ENCODE measurements at places on chromosomes 6 and 20.
A peak's percentile ranks its signal among the peaks of the same experiment; 100 is the strongest.

DNA sequence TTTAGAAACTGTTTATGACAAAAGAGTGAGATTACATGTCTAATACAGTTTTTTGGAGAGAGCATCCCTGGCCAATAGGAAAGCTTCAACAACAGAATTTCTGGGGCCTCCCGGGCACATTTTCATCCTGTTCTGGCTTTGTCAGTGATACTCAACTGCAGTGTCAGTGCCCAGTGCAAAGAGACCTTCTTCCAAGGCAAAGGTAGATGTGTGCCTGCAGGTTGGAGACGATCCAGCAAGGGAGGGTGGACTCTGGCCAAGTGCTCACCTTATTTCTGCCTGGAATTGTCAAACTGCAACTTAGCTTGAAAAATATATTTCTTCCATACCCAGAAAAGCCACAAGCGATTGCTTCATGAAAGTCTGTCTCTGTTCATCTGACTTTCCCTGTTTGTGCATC is 211.6 kb upstream of the SNX9 start:
- no peak for DNase-seq

DNA sequence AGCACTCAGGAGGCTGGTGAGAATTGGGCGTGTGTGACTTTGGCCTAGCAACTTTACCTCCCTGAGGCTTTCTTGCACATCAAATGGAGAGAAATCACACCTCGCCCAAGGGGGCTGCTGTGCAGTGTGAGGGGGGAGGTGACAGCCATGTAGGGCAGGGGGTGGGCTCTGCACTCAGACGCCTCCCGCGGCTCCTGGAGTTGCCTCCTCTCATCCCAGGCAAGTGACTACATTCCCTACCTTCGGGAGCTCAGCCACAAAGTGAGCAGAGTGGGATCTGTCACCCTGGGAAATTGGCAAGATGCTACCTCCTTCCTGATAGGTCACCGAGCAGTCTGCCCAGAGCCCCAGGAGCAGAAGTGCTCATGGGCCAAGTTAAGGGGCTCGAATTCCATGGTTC is 56.0 kb downstream of the GCNT2 start:
- DNase-seq = no peak

DNA sequence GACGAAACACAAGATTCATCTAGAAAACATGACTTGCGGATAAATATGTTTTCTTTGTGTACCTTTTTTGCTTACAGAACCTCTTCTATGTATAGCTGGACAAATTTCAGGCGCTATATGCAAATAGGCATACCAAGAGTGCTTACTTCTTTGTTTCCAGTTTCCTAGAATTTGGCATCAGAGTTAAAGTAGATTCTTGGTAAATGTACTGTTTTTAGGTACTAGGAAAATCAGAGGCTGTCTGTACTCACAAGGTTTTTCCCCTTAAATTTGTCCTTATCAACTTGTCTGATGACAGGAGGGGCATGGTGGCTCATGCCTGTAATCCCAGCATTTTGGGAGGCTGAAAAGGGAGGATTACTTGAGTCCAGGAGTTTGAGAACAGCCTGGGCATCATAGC is 124.9 kb upstream of the TMEM170B start:
- no peak for DNase-seq

GRCh38 chr20:16415071-16416053 is 157.9 kb downstream of the KIF16B start:
- peak; percentile 10 for DNase-seq

- DNase-seq = no peak
These were observed 71.6 kb upstream of the FBXL4 start for GRCh38 chr6:99019381-99019780.

GRCh38 chr6:121653624-121654008 is 218.2 kb downstream of the GJA1 start:
- no peak for DNase-seq

DNA sequence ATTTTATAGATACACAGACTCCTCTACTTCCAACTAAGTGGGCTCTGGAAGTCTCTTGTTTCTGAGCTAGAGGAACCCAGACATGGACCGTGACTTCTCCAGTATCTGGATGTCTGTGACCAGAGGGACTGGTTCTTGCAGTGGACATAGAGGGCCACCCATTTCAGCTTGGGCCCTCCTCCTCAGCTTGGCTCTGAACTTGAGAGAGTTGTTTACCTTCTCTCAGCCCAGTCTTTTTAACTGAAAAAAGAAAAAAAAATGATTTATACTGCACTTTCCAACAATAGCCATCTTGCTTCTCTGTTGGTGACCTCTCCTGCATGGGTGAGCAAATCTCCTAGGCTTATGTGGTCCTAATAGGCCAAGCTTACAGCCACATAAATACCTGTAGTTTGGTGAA is 60.3 kb upstream of the TMEM181 start:
- DNase-seq = no peak

- DNase-seq = peak; percentile 92
These were observed 329.1 kb downstream of the LAMA2 start for GRCh38 chr6:129212081-129212480.

DNA sequence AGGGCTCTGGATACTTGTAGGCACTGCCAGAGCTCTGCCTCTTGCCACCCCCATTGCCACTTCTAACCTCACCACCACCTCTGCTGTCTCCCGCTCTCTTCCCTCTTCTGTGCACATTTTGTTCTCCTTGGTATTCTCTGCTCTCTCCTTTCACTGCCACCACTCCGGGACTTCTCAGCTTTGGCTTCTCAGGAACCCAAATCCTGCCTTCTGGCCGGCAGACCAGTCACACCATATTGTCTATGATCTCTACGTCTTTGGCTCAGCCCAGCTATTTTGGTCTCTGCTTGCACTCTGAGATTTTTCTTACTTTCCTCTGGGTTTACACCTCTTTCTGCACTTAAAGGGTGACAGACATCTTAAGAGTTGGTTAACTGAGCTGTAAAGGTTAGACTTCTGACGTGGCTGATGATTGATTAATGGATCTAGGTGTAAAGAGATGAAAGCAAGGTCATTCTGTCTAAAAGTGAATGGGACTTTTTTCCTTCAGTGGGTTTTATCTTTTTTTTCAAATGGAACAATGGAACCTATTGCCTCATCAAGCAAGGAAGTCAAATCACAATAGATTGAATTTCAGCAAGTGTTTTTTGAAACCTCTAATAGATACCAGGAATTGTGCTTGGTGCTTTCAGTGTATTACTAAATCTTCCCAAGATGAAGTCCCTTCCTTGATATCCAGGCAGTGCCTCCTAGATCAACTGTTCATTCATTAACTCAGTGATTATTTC is 13.8 kb downstream of the MMP24 start:
- DNase-seq = no peak

DNA sequence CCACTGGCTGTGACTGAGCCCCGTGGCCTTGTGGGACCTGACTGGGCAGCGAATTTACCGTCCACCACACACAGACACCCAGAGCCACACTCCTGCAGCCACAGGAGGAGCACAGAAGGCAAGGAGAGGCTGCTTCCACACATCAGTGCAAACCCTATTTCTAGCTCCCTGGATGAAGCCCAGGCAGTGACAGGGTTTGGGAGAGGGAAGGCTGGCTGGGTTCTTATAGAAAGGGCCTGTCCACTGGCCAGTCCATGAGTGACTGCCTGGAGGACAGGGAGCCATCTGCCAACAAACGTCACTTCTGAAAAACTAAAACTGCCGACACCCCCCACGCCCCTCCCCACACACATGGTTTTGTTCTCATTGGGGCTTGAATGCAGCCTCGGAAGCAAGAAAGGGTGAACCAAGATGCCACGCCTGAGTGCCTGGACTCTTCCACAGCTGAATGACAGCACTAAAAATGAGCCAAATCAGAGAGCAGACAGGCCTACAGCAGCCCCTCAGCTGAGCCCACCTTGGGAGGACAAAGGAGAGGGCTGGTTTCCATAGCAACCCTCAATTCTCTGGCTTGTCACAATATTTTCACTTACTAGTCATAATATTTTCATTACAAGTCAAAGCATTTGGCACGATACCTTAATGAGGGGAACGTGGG is 38.4 kb downstream of the RRBP1 start:
- DNase-seq = no peak

GRCh38 chr6:143529095-143529494 is 17.6 kb upstream of the FUCA2 start:
- no peak for DNase-seq

- DNase-seq = no peak
These were observed 255.3 kb upstream of the POU3F2 start for GRCh38 chr6:98579079-98579478.

DNA sequence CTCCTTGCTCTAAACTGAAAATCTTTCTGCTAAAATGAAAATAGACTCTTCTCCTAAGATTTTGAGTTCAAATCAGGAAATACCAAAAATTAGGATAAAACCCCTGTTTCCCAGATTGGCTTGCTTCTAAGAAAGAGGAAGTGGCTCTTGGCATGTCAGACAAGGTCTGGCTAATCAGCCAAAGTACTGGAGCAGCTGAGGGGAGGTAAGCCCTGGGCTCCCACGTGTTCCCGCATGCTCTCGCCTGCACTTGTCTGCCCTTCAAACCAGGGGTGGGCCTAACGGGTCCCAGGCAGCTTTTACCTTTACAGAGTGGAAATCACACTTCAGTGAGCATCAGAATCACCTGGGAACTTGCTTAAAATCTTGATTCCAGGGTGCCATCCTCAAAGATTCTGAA is 43.2 kb upstream of the GABRR1 start:
- no peak for DNase-seq

- no peak for DNase-seq
These were observed 74.1 kb downstream of the ADAT2 start for GRCh38 chr6:143376375-143376774.

DNA sequence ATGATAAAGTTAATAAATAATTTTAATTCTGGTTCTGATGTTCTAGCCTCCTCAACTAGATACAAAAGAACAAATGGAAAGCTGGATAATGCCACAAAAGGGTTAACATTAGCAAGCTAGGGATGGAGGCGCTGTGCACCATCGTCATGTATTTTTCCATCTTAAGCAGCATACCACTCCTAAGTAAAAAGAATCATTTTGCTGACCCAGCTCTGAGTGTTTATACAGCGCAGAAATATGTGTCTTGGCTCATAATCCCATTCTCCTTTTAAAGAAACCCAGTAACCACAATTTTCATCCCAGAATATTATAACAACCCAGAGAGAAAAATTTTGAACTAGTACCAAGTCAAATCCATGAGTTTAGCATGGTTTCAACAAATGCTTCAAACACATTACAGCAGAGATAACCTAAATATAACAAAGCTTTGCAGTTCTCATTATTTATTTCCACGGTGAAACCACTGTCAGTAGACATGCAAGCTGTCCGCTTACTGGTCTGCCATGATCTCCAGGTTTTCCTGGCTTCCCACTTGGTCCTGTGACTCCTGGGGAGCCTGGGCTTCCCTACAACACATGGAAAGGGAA is 111.1 kb downstream of the COL12A1 start:
- peak; percentile 53 for DNase-seq

- no peak for DNase-seq
These were observed 690 bp downstream of the GDAP1L1 start for GRCh38 chr20:44247586-44248409.

DNA sequence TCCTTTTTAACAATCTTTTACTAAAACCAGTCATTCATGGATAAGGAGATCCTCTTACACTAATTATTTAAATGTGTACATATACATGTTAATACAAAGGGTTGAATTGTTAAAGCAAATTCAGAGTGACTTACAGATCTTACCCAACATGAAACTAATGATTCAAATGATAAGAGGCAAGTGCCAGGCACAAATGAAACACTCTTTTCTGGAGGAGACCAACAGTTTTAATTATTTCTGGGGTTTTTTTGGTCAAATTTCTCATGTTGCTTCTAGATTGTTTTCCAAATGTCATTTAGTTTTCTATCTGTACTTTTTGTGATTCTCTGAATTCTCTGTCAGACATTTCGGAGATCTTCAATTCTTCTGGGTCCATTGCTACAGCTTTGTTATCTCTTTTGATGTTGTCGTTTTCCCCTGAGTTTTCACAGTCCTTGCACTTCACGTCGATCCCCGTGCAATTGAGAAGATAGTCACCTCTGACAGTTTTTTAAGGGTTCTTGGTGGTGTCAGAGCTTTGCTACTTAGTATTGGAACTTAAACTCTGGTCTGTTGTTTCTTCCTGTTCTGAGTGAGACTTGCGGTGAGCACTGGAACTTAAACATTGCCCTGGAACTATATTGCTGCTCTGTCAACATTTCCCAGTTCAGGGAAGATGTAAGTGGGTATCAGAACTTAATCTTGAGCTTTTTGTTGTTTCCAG is 23.2 kb downstream of the MAS1 start:
- DNase-seq = no peak

- DNase-seq = peak; percentile 83
These were observed 1172.2 kb upstream of the CITED2 start for GRCh38 chr6:140546640-140547039.

- no peak for DNase-seq
These were observed 29.9 kb downstream of the NFATC2 start for GRCh38 chr20:51512645-51513044.

DNA sequence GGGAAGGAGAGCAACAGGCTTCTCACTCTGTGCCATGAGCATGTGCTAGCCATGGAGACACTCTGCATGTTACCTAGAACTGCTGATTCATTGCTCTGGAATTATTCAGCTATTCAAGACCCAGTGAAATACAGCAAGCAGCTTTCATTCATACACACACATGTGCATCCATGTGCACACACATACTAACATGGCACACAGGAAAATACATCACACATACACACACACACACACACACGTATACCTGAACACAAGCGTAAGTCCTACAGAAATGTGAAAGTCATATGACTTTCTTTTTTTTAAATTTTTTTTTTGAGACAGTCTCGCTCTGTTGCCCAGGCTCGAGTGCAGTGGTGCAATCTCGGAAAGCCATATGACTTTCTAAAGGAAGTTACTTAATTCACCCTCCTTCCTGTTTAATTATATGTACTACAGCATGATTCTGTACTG is 108.2 kb upstream of the NFATC2 start:
- peak; percentile 12 for DNase-seq

GRCh38 chr6:158031381-158032353 is 50.0 kb downstream of the SYNJ2 start:
- DNase-seq = peak; percentile 66

DNA sequence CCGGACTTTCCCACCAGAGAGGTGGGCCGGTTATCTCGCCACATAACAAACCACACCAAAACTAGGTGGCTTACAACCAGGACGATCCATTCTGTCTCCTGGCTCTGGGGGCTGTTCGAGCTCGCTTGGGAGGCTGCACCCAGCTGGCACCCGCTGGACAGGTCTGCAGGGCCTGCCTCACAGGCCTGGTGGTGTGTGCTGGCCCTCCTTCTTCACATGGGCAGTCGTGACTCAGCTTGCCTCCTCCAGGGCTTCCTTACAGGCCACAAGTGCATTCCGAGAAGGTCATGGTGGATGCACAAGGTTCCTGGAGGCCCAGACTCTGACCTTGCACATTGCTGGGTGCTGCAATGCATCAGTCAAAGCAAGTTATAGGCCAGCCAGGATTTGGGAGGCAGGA is 34.2 kb downstream of the FOXF2 start:
- no peak for DNase-seq
